ENCODE measurements at places on chromosomes 2 and 18.

GRCh38 chr2:30048636-30049175 is 98.1 kb upstream of the YPEL5 start:
- DNase-seq, result no peak

DNA sequence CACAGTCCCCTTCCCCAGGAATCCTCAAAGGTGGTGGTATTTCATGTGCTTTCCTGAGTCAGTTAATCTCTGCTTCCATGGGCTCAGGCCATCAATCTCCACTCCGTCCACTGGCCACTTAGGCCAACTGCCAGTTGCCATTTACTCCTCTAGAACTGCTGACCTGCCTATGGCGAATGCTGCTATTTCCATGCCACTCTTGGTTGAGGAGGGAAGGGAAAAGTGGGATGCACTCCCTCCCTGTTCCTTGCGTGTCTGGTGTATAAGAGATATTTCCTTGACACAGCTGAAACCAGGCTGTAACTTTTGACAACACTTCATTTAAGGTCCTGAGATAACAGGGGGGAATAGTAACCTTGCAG is 261.5 kb downstream of the MREG start:
- DNase-seq, result no peak

DNA sequence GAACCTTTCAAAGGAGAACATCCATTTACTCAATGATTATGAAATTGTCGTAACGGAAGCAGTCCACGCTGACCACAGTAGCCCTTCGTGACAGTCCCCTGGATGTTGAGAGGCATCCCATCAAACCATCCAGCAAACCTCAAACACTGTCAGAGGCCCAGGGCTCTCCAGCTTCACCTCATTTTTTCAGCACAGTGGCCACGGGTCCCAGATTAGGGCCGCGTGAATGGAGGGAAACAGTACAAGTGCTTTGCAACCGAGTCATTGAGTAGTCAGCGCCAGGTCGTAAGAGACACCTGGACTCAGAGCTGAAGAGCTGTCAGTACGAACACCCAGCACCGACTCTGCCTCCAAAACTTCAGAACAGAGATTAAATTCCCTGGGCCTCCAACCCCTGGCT is 552.5 kb upstream of the SALL3 start:
- no peak for DNase-seq

DNA sequence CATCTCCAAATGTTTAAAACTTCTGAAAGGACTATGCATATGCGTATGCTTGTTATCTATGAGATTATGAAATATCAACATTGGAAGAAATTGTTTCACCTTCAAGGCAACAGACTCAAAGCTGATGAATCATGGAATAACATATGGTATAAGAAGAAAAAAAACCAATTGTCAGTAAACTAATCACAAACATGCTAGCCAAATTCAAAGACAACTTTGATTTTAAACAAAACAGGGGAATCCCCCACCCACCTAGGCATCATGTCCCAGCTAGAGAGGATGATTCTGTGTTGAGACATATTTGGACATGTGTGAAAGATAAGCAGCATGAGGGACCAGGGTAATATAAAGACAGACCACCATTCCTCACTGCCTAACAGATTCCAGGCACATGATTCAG is 147.7 kb downstream of the WDPCP start:
- no peak for DNase-seq

DNA sequence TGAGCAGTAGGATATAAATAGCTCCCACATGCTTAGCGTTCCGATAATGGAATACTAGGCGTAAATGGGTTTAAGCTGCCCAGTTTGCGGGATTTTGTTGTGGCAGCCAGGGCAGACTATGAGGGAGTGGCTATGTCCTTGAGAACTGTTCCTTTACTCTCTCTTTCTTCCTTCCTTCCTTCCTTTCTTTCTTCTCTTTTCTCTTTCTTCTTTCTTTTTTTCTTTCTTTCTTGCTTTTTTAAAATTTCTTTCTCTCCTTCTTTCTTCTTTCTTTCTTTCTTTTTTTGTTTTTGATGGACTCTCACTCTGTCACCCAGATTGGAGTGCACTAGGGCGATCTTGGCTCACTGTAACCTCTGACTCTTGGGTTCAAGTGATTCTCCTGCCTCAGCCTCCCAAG is 9.1 kb upstream of the PRELID3A start:
- no peak for DNase-seq
